ENCODE measurements at places on chromosomes 1 and 21.

DNA sequence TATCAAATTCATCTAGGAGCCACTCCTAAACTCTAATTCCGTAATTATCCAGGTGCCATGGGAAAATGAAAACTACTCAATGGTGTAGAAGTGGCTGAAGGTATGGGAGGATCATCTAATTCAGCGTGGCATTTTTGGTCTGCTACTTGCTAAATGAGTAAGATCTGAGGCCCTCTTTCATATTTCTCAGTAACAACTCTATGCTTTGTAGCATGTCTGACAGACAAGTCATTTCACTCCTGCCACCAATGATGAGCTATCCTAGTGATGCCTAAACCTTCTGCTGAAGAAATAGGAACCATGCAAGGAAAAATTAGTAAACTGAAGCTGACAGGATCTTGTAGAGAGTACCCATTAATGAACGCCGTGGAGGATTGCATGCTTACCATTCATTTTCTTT is 145.3 kb downstream of the NTNG1 start:
- no peak for DNase-seq

- no peak for DNase-seq
Measured at GRCh38 chr1:211472724-211473123, 19.2 kb downstream of the RD3 start.

DNA sequence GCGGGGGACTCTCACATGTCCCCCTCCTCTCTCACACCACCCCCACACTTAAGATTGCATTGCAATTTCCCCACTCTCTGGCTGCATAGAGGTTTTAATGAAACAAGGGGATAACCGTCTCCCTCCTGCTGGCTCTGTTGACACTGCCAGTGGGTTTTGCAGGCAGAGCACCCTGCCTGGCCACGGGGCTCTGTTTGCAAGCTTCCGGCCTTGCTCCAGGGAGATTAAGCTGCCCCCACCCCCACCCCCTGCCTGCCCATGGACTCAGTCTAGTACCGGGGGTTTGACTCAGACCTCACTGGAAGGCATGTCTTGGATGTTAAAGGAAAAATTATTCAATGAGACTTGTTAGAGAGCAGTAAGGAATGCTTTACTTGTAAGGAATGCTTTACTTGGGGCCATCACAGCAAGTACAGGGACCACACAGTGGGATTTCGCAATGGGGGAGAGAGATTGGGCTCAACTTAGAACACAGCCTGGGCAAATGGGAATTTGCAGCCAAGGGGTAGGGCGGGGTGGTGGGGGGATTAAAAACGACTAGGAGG is 101.0 kb downstream of the AJAP1 start:
- DNase-seq = no peak

- no peak for DNase-seq
Measured at GRCh38 chr1:160746836-160747500, 7.9 kb downstream of the SLAMF7 start.

DNA sequence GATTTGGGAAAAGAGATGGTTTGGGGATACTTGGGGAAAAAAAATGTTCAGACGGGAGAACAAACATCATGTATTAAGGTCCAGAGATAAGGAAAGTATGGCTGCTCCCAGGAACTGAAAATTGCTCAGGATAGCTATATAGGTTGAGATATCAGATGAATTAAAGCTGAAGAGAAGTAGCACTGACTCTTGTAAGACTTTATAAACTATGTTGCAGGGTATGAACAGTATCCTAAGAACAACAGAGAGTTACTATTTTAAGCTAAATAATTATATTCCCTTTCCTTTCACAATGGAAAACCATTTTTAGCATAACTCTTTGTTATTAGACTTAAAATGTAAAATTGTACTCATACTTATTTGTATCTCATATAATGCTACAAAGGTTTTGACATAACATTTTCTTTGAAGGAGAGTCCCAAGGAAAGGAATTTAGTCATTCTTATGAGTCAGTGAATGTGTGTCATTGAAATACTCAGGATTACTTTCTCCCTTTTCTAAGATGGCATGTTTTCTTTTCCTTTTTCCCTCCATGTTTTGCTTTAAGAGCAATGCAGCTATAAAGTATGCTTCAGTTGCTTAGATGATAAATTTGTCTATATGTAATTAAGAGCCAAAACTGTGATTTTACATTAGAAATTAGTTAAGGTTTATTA is 139.4 kb upstream of the KIAA1614 start:
- no peak for DNase-seq

DNA sequence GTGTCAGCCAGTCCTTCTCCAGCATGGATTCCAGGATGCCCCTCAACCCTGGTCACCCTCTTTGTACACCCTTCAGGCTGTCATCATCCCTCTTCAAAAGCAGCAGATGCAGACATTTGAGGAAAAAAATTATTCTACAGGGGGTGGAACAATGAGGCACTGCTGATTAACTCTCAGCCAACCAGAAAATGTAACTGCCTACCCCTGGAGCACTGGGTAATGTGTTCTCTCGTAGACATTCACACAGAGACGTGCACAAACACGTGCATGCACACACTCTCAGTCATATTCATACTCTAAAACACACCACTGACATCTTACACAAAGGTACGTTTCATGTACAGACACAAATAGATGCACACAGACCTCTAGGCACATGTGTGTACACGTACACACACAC is 175.4 kb downstream of the TRABD2B start:
- no peak for DNase-seq

DNA sequence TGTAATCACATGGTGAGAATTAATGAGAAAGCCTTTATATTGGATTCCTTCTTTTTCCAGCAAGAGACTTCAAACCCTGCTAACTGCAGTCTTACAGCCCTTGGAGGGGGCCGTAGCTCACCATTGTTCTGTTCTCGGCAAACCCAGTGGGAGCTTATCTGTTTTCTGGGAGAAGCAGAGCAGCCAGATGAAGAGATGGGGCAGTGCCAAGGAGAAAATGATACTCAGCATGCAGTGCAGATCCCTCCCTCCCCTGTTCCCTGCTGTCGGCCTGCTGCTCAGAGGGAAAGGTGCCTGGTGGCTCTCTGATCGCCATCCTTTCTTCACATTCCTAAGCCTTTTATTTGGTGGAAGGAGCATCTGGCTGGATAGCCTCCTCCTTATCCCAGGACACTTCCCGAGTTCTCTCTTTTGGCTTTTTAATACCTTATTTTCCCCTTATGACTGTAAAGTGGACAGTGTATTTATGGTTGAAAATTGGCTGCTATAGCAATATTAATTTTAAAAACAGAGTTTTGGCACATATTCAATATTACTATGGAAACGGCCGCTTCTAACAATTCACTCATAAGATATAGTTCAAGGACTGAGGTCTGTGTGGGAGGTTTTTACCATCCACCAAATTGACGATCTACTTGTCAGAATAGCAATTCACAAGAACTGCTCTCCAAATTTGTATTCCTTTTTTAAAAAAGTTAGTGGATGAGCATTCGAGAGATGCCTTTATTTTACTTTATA is 203.4 kb downstream of the CRB1 start:
- DNase-seq = no peak

DNA sequence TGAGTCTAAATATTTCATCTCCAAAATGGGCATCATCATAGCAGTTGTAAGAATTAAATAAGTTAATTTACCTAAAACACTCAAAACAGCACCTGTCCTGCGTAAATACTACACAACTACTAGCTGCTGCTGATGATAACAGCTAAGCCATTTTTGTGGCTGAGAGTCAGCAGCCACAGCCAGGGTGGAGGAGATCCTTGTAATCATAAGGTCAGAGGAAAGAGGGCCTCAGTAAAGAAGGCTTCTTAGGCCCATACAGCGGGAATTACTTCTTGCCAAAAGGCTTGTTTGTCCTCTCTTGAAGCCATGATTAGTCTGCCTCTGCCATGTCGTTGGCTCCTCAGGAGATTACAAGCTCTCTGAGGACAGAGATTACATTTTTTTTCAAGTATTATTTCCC is 245.0 kb downstream of the FGGY start:
- DNase-seq = no peak

- no peak for DNase-seq
Measured at GRCh38 chr1:89502042-89502441, 22.6 kb upstream of the LRRC8B start.

DNA sequence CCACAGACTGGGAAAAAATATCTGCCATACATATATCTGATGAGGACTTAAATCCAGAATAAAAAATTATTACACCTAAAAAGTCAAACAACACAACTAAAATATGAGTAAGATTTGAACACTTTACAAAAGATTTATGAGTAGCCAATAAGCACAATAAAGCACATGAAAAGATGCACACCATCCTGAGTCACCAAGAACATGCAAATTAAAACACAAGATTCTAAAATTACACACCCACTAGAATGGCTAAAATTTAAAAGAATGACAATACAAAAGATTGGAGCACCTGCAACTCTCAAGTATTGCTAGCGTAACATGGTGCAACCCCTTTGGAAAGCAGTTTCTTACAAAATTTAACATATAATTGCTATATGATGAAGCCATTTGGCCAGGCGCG is 30.9 kb downstream of the DENND2C start:
- DNase-seq = no peak

- DNase-seq = no peak
Measured at GRCh38 chr1:242093116-242093515, 94.2 kb upstream of the MAP1LC3C start.

- no peak for DNase-seq
Measured at GRCh38 chr1:236394879-236395229, 768 bp downstream of the EDARADD start.

GRCh38 chr1:33008051-33008914 is 28.4 kb downstream of the AK2 start:
- DNase-seq = no peak

DNA sequence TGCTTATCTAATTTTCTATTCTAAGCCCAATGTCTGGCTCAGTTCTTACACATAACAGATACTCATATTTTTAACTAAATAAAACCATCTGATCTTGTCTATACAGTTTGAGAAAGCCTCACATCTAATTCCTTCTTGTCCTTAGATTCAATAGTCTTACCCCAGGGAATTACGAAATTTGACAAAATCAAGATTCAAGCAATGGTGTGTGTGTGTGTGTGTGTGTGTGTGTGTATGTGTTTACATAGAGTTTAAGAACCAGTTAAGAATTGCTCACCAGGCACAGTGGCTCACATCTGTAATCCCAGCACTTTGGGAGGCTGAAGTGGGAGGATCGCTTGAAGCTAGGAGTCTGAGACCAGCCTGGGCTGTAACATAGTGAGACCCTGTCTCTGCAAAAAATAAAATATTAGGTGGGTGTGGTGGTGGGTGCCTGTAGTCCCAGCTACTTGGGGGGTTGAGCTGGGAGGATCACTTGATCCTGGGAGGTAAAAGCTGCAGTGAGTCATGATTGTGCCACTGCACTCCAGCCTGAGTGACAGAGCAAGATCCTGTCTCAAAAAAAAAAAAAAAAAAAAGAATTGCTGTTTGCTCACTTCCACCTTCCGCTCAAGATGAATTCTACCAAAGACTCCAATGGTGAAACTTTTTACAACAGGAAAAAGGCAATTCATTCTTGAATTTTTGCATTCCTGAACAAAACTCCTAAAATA is 6.2 kb downstream of the WDR64 start:
- DNase-seq = no peak

DNA sequence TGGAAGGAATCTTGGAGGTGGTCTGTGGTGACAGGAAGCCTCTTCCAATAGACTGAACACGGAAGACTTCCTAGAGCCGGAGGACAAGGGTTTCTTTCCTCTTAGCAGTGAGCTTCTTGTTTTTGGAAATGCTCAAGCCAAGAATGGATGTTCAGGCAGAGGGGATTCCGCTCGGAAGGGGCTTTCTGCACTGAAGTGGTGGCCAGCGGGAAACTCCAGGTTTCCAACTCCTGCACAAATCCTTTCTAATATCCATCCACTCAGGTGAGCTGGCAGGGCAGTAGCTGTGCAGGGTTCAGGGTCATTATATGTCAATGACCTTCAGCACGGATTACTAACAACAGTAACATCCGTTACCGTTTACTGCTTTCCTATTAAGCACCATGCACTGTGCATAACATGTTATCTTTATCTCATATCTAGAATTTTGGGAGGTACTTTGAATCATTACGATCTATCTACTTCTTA is 573 bp upstream of the CPT2 start:
- DNase-seq = no peak

DNA sequence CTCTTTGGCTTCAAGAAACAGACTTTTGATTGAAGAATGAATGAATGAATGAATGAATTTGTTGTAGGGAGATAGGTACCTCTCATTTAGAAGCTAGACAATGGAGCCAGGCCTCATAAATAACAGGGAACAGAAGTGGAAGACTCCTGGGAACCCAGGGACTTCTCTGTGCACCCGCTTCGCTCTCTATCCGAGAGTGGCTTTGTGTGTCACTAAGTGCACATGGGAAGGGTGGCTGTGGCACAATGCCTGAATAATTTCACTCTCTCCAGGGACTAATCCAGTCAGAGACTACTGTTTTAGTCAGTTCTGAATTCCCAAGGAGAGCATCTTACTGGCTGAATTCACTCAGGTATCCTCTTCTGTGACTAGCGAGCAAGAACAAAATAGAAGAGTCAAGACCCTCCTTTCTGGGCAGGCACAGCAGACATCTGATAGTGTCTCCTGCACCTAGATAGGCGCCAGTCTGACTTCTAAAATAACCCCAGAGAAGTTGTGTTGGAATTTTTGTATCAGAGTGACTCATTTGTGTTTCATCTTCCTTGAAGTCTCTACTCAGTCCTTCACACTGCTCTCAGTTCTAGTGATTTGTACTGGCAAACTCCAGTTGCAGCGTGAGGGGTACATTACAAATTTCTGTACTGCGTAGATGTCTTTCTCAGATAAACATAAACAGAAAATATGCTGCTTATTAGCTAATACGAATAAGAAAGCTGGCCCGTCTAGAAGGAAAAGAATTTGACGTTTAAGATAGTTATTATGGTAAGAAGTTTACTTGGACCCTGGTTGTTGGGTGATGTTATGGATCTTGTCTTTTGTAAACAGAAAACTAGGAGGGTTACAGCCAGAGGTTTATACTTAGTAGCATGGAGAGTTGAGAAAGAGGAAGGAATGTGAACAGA is 34.0 kb downstream of the BACH1 start:
- DNase-seq = no peak

DNA sequence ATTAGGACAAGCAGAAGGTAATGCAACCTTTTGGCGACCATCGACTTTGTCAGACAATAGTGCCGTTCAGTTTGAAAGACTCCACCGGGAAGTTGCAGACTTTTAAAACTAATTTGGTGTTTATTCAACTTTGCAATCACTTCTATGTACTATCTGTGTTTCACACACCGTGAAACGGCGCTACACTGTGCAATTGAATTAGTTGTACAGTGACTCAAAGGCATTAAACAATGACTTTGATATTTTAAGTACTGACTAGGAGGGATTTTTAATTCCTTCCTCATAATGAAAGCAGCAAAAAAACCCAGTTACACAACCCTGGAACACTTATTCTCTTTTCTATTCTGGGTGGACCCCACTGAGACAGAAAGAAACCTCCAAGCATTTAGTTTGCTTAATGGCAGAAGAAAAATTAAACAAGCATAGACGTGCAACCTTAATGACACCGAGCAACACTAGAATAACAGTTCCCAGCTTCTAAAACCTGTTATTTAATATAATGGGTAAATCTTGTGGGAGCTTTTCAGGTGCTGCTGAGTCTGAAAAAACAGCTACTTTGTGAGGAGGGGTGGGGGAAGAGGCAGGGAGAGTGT is 176.8 kb downstream of the LMO4 start:
- no peak for DNase-seq

- DNase-seq = no peak
Measured at GRCh38 chr1:59013276-59013927, 229.6 kb upstream of the JUN start.

- no peak for DNase-seq
Measured at GRCh38 chr1:242425232-242425631, 99.3 kb downstream of the PLD5 start.

Data from stimulated activated CD8-positive, alpha-beta memory T cell treated with anti-CD3 and anti-CD28 coated beads, Interleukin-15, amount 100 ng/mL, for 24 hours (primary cell).